Activated naive CD4-positive, alpha-beta T cell treated with anti-CD3 and anti-CD28 coated beads, Interleukin-2, amount 50 U/mL, for 72 hours (primary cell): ENCODE measurements at places on chromosomes 5 and 9.
A peak's percentile ranks its signal among the peaks of the same experiment; 100 is the strongest.

- DNase-seq, result no peak
These were observed at the start of gene PCDHGA2 for GRCh38 chr5:141338538-141339306. Gene PCDHGA2, plus strand, starts transcription at chr5:141338760.

DNA sequence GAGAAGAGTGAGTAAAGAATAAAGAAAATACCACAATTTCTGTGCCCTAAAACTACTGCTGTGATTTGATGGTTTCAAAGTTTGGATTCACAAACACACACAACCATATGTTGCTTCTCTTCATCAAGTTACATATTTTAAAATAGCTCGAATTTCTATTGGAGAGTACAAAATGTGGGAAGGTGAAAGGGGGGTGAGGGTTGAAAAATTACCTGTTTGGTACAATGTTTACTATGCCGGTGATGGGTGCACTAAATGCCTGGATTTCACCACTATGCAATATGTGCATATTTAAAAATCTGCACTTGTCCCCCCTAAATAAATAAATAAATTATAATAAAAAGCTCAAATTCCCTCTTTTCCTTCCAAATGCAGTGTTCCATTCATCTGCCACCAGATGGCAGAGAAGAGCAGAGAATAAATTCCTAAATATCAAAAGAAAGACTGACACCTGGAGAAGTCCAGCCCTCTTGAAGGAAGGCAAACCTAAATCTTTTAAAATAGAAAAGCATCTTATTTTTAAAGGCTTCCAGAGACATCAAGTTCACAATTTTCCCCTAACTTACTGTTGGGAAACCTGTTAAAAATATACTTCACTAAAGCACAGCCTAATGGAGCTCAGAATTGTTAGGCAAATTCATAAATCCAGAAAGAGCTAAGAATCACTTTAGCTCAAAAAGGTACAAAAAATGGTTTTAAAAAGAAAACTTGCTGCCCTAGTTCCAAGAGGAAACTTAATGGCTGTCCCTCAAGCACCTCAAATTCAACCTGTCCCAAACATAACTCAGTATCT lies 24.8 kb upstream of the HNRNPA0 start:
- DNase-seq, result peak; percentile 7

GRCh38 chr9:126630458-126631237 lies 16.9 kb downstream of the LMX1B start:
- DNase-seq, result no peak

DNA sequence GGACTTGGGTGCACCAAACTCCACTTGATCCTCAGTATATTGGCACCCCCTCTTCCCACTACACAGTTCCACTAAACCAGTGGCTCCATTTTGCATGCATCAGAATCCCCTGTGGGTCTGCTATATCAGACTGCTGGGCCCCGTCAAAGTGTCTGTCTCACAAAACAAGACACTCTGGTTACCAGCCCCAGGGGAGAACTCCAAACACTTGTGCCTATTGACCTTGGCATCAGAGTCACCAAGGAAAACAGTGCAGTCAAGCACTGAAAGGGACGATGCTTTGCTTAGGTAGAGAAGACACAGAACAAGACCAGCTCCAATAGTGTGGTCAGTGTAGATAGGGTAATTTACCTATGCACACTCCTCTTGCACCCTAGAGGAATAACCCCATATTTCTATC lies 205.8 kb upstream of the RAI14 start:
- no peak for DNase-seq

DNA sequence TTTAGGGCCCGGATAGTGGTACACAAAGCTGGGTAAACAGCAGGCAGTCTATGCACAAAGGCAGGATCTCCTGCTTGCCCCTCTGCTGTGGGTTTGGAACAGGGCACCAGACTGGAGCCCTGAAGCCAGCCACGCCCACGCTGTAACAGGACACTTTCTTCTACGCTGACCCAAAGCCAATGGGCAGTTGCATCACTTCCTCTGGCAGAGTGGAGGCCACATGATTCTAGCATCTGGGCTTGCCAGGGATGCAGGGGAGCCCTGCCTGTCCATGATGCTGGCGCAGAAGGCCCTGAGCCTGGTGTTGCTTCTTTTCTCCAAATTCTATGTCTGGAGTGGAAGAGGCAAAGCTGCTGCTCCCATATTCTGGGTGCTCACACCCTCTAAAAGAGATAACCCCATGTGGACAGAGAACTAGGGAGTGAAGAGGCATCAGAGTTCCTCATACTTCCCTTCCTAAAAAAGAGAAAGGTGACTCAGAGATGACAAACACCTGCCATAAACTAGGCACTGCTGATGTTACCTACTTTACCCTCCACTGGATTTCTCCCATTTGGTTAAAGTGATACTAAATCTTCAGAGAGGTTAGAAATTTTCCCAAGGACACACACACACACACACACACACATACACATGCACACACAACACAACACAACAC lies 260.3 kb upstream of the KLF4 start:
- no peak for DNase-seq

DNA sequence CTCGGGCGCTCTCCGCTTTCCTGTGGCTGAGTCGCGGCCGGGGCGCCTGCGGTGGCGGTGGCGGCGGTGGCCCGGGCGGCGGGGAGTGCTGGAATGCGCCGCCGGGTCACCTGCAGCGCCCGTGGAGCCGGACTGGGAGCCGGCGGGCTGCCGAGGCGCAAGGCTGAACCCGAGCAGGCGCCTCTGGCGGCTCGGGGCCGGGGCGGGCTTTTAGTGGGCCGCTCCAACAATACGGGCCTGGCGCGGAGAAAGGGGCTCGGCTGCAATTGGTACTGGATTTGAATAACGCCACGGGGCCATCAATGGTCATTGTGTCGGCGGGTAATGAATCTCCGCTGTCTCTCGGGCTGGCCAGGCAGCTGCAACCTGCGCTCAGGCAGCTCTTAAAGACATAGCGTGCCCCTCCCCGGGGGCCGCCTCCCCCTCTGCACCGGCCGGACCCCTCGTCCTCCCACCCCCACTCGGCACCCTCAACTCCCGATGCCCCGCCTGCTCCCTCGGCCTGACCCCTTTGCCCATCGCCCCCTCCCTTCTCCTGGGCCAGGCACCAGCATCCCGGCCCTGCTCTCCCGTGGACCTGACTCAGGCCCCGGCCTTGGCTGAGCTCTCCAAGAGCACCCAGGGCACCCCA lies 22.1 kb downstream of the URM1 start:
- no peak for DNase-seq

DNA sequence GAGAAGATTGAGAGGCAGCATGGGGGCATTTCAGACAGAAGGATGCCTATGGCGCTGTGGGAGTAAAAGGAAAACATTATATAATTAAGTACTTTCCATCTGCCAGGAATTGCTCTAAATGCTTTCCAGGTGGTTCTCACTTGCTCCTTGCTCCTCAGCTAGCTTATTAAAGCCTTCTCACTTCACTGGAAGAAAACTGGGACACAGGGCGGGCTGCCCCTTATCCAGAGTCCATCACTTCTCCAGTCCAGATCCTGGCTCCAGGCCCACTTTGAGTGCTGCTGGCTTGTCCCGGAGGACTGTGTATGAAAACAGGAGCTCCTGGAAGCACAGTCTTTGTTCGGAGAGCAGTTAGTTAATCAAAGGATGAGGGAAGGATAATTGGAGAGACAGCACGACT lies 409.9 kb upstream of the ADAMTS16 start:
- DNase-seq, result no peak

DNA sequence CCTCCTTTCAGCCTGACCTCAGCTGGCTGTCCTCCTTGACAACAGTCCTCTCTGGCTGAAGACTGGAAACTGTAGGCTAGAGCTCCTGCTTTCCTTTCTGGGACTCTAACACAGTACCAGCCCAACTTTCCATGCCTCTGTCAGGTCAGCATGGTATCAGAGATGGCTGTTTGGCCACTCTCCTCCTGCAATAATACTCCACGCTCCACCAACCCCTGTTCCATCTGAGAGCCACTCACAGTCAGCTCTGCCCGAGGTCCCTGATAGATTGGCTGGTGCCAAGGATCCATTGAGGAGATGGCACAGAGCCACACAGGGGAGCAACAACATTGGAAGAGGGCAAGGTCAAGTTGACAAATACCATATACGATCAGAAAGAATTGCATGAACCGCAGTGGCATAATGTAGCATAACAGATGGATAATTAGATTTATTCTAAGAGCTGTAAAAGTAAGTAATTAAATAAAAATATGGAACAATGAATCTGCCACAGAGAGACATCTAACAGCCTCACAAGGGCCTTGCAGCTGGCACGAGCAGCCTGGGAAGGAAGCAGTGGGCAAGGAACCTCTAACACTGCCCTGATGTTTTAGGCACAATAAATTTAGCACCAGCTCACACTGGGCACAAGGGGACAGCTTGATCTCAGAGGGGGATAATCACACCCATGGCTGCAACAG lies 94.3 kb upstream of the LRRTM2 start:
- no peak for DNase-seq

DNA sequence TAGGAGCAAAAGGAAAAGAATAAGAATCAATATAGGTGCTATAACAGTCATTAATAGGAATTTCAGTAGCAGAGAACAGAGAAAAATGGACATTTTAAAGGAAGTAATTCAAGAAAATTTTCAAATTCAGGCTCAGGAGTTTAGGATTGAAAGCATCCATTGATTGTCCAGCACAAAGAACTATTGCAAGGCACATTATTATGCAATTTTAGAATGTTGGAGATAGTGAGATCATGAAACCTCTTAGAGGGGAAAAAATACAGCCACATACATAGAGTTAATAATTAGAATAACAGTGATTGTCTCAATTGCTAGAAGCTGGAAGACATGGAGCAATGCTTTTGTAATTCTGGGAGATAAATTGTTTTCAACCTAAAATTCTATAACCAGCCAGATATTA lies 31.5 kb downstream of the CNTLN start:
- no peak for DNase-seq

DNA sequence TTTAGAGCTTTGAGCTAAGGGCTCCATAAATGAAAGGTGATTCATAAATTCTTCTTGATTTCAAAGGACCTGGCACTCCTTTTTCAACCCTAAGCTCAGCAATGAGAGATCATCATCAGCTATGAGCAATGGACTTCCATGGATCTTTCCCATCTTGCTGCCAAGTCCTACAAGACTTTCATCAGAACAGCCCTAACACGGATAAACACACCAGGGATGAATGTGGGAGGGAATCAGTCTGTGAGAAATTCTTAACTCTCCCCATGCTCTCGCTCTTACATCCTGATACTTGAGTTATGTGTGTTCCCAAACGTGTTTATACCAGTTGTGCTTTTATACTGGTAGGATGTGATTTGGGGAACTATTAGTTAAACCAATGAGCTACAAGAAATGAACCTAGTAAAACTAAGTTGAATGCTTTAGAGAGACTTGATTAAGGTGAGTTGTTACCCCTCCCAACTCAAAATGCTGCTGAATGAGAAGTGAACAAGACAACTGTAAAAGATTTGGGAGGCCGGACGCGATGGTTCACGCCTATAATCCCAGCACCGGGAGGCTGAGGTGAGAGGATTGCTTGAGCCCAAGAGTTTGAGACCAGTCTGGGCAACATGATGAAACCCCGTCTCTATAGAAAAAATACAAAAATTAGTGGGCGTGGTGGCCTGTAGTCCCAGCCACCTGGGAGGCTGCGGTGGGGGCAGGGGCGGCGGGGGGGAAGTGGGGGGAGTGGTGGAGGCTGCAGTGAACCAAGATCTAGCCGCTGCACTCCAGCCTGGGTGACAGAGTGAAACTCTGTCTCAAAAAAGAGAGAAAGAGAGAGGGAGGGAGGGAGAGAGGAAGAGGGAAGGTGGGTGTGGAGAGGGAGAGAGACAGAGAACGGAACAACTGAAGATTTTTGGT lies 5.2 kb upstream of the RPL26L1 start:
- DNase-seq, result no peak

GRCh38 chr9:106921341-106921899 lies 58.5 kb downstream of the ZNF462 start:
- DNase-seq, result no peak

GRCh38 chr5:128100860-128101557 lies 17.4 kb downstream of the SLC12A2 start:
- DNase-seq, result no peak

- no peak for DNase-seq
These were observed 51.4 kb downstream of the SMARCA2 start for GRCh38 chr9:2066312-2067273.

GRCh38 chr5:124285071-124285470 lies 461.4 kb downstream of the ZNF608 start:
- no peak for DNase-seq

DNA sequence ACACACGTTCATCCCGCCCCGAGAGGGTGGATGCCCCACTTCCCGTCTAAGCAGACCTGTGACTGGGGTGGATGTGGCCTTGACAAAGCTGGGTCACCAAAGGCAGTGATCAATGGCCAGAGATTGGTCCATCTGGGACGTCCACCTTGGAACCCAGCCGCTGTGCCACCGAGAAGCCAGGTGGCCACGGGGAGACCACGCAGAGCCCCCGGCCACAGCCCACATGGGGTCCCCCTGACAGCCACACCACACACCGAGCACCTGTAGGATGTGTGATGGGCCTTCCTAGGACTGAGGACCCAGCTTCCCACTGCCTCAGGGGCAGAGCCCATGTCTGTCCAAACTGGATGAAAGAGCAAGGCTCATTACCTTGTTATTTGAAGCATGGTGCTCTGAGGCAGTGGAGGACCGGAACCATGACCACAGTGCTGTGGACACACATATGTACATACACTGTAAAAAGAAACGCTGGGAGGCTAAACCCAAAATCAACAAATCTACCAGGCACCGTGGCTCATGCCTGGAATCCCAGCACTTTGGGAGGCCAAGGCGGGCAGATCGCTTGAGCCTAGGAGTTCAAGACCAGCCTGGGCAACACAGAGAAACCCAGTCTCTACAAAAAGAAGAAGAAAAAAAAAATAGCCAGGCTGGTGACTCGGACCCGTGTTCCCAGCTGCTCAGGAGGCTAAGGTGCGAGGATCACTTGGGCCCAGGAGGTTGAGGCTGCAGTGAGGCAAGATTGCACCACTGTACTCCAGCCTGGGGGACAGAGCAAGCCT lies 50.1 kb downstream of the MRPL36 start:
- DNase-seq, result peak; percentile 30

DNA sequence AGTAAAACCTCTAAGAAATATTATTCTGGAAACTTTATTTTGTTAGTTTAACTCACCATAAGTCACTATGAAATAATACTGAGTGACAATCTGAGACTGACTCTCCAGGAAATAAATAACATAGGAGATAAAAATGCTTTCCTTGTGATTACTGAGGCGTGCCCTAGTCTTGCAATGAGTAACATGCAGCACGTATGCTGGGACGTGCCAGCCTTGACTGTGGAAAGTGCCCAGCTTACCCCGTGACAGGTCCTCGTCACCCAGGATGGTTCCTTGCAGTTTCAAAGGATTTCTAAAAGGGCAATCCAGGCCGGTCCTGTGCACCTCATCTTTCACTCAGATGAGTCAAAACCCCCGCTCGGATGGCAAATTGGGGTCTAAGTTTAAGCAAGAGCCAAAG lies 720.8 kb upstream of the ADAMTS16 start:
- no peak for DNase-seq

GRCh38 chr9:134433909-134434882 lies 107.9 kb downstream of the RXRA start:
- DNase-seq, result no peak
